Neural crest cell (in vitro differentiated cells): ENCODE measurements at places on chromosomes 13 and 19. TPM values are rescaled to one million over a fixed set of nuclear protein-coding genes. Genes with fewer than 3 reads are reported as not detected.

NALCN gene
- 0.35 and 0.36 TPM in 2 replicates for total RNA-seq

TINCR gene
- 0.37 and 0.55 TPM in 2 replicates for total RNA-seq

PLK5 gene
- total RNA-seq: not detected in 2 replicates

ZNF235 gene
- 9.5 and 11.5 TPM in 2 replicates for total RNA-seq

HSPB6 gene
- 0.37 and 0.64 TPM in 2 replicates for total RNA-seq

DNA sequence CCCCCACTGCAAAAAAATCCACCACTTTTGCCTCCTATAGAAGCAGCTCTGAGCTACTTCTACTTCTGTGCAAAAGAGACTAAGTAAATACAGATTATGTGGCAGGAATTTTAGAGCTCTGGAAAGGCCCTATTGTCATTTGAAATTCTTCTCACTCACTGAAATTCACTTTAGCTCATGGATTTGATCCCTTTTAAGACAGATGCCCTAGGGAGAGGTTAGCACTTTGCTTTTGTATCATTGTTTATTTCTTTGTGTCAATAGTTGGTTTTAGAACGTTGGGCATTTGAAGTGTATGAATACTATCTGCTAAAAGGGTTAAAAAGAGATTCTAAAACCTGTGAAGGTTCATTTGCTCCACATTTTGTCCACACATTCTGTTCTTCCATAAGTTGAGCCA lies 528.7 kb downstream of the GPC6 start:
- DNase-seq: no peak
- H3K27me3 ChIP-seq: no peaks in the 10 kb centered on the region
- H3K27ac ChIP-seq: no peak overlapping the region
- no peak overlapping the region for H3K4me3 ChIP-seq

GRCh38 chr13:65914716-65915115 lies 1315.4 kb downstream of the PCDH9 start:
- no peaks in the 10 kb centered on the region for H3K27me3 ChIP-seq
- H3K4me1 ChIP-seq: no peaks in the 10 kb centered on the region
- H3K4me3 ChIP-seq: no peak overlapping the region
- H3K27ac ChIP-seq: no peak overlapping the region

- DNase-seq: no peak
- H3K27me3 ChIP-seq: no peaks in the 10 kb centered on the region
- H3K36me3 ChIP-seq: no peaks in the 10 kb centered on the region
- H3K4me3 ChIP-seq: no peak overlapping the region
These were observed 202.3 kb downstream of the URI1 start for GRCh38 chr19:30144242-30144758.

- no peaks in the 10 kb centered on the region for H3K27me3 ChIP-seq
- no peaks in the 10 kb centered on the region for H3K4me1 ChIP-seq
- no peak overlapping the region for H3K27ac ChIP-seq
- H3K4me3 ChIP-seq: no peak overlapping the region
- DNase-seq: no peak
- H3K36me3 ChIP-seq: no peaks in the 10 kb centered on the region
These were observed 269.2 kb downstream of the KLF12 start for GRCh38 chr13:73865027-73865426.

DNA sequence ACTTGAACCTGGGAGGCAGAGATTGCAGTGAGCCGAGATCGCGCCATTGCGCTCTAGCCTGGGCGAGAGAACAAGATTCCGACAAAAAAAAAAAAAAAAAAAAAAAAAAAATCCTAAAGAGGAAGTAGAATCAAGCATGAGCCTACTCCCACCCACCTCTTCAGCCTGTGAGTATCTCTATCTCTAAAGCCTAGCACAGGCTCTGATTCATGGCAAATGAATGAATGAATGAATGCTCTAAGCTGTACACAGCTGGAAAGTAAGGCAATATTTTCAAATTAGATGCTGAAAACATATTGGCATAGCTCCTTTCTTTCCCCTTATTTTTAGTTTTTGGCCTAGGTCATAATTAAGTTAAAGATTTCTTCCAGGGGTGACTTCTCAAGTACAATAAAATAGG lies 35.7 kb upstream of the FAM216B start:
- H3K27ac ChIP-seq: no peak overlapping the region
- H3K27me3 ChIP-seq: peaks cover 3% of the 10 kb centered on the region
- DNase-seq: no peak
- no peaks in the 10 kb centered on the region for H3K4me1 ChIP-seq
- H3K36me3 ChIP-seq: no peaks in the 10 kb centered on the region

DNA sequence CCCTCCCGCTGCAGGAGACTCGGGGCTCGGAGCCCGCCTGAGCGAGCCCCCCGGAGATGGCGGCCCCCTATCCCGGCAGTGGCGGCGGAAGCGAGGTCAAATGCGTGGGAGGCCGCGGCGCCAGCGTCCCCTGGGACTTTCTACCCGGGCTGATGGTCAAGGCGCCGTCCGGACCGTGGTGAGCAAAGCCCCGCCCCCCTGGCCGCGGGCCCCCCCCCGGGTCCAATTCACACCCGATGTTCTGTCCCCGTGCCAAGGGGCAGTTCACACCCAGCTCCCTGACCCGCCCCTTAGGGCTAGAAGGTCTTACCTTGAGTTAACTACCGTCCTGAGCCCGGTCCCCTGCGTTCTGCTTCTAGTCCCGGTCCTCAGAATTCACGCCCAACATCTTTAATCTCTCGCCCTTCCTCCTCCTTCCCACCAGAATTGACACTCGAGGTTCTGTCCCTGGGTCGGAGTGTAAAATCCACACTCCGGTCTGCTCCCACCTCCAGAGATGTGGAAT lies 1.4 kb downstream of the NPAS1 start:
- peaks cover 9% of the 10 kb centered on the region for H3K4me1 ChIP-seq
- H3K4me3 ChIP-seq: peak overlapping the region; percentile 67
- no peak for DNase-seq
- H3K27ac ChIP-seq: no peak overlapping the region

GRCh38 chr13:77056382-77056781 lies 29.4 kb upstream of the FBXL3 start:
- H3K36me3 ChIP-seq: peaks cover 22% of the 10 kb centered on the region
- H3K4me3 ChIP-seq: no peak overlapping the region
- no peak for DNase-seq
- H3K4me1 ChIP-seq: no peaks in the 10 kb centered on the region

DNA sequence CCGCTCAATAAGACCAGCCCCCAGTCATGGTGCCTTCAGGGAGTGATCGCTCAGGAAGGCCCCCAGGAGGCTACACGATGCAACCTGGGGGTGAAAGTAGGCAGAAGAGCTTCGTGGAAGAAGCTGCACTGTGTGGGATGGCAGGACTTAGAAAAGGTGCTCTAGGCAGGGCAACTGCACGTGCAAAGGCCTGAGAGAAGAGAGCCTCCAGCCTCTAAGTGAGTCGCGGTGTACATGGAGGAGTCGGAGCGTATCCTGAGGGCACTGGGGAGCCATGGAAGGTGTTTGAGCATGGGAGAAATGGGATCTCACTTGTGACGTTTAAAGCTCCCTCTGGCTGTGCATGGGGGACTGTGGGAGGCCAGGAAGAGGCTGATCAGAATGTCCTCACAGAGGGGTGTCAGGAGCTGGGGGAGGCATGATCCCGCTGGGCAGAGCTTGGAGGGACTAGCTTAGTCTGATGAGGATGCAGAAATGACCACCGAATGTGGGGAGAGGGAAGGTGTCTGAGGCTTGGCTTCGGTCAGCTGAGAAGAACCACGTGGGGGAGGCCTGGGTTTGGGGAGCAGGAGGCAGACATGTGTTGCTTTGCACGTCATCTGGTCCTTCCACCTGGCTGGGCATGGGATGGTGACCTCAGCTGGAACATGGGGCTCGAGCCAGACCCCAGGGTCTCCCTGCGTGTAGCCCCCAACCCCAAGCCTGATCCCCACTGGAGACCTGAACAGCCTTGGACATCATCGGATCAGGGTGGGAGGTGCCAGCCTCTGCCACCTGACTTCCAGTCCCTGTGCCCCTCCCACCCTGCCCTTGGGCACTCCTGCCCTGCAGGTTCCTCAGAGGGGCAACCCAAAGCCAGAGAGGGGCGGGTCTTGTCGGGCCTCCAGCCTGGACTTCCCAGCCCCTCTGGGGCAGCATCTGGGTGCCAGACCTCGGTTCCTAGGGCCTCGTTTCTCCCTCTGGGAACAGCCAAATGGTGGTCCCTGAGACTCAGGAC lies 1.1 kb downstream of the APC2 start:
- peaks cover 34% of the 10 kb centered on the region for H3K4me1 ChIP-seq
- peaks cover 58% of the 10 kb centered on the region for H3K27me3 ChIP-seq
- peaks cover 3% of the 10 kb centered on the region for H3K36me3 ChIP-seq
- peak overlapping the region; percentile 89 for H3K4me3 ChIP-seq
- H3K27ac ChIP-seq: peak overlapping the region; percentile 89

DNA sequence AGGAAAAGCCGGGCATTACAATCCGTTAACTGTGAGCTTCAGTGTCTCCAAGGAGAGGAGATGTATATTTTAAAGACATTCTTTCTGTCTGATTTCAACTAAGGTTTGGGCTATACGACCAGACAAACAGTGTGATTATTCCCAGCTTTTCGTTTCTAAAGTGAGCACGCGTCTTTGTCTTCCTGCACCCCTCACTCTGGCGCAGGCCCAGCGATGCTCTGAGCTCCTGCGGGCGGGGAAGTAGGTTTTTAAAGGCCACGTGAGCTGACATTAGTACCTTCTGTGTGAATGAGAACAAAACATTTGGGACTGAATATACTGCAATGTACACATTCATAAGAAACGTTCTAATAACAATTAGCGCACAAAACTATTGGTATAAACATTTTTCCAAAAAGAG lies 15.3 kb upstream of the RANBP3 start:
- H3K36me3 ChIP-seq: no peaks in the 10 kb centered on the region
- no peak overlapping the region for H3K4me3 ChIP-seq
- peaks cover 23% of the 10 kb centered on the region for H3K4me1 ChIP-seq
- H3K27ac ChIP-seq: peak overlapping the region; percentile 50
- no peak for DNase-seq

DNA sequence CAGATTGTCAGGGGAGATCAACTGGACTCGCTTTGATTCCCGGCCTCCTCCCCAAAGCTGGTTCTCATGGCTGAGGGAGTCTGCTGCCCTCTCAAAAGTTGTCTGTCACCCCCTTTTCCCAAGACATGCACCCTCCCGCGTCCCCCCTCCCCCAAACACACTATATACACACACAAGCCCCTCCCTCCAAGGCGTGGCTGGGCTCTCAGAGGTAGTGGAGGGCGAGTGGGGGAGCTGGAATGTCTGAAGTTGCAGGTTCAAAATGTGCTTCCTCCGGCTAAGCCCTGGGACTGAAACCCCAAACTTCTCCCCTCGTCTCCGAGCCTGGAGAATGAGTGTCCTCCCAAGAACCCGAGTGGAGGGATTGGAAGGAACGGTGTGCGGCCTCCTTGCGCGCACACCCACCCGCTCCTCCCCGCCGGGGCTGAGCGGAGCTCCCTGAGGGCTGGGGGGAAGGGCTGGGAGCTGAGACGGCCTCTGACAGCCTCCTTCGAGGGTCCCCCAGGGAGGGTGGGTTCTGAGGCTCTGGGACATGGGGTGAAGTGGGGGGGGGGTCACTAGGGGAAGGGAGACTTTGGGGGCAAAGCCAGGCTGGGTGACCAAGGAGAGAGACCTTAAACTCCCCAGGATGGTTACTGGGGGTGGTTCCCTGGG lies 9.9 kb upstream of the MEIS3 start:
- peaks cover 18% of the 10 kb centered on the region for H3K27me3 ChIP-seq
- H3K4me3 ChIP-seq: no peak overlapping the region
- no peak overlapping the region for H3K27ac ChIP-seq
